Activated T-helper 2 cell treated with anti-CD3 and anti-CD28 coated beads, Interferon-gamma antibody, Interleukin-2, Interleukin-4, amounts not matched to agents 10 μg/mL and 5 μg/mL and 100 μg/mL, durations not matched to agents 14 hours and 24 hours and 36 hours (primary cell): ENCODE measurements at places on chromosomes 16 and 17. TPM values are rescaled to one million over a fixed set of nuclear protein-coding genes. Genes with fewer than 3 reads are reported as not detected.

DNA sequence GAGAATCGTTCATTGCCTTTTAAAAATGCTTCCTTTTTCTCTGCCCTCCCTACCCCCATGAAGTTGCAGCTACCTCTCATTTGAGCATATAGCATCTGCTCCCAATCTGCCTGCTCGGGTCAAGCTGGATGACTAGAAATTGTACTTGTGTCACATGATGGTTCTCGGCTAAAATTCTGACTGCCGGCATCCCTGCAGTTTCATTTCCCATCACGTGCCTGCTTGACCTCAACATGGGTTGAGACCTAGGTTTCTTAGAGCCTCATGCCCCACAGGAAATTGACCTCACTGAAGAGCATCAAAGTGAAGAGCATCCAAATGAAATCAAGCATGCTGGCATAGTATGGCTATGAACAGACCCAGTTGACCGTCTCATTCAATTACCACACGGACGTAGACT lies 581.6 kb upstream of the PSMD7 start:
- no peaks in the 10 kb centered on the region for H3K4me1 ChIP-seq
- no peak overlapping the region for H3K4me3 ChIP-seq
- H3K27me3 ChIP-seq: no peaks in the 10 kb centered on the region
- H3K27ac ChIP-seq: no peak overlapping the region
- H3K36me3 ChIP-seq: no peaks in the 10 kb centered on the region

DNA sequence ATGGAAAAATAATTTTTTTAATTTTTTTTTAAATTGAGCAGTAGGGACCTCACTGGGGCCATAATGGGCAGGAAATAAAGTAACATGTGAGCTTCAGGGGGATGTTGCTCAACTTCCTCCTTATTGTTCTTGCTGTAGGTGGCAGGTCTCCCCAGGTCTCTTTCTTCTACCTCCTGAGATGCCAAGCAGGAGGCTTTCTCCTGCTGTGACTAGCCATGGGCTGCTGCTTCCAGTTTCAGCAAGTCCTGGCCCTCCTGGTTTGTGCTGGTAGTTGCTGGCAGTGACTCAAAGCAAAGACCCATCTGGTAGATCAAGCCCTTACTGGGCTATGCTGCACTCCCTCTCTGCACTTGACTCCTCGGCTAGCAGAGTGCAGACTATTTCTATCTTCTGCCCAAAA lies 2.3 kb downstream of the DPEP2NB start:
- H3K4me1 ChIP-seq: peaks cover 3% of the 10 kb centered on the region
- no peaks in the 10 kb centered on the region for H3K36me3 ChIP-seq
- H3K27ac ChIP-seq: no peak overlapping the region
- no peak overlapping the region for H3K4me3 ChIP-seq
- no peak for DNase-seq
- H3K27me3 ChIP-seq: no peaks in the 10 kb centered on the region

GRCh38 chr16:12760819-12761611 lies 42.7 kb downstream of the CPPED1 start:
- H3K27ac ChIP-seq: no peak overlapping the region
- H3K4me1 ChIP-seq: no peaks in the 10 kb centered on the region
- H3K4me3 ChIP-seq: no peak overlapping the region
- DNase-seq: no peak
- H3K27me3 ChIP-seq: no peaks in the 10 kb centered on the region
- H3K36me3 ChIP-seq: peaks cover 11% of the 10 kb centered on the region

DNA sequence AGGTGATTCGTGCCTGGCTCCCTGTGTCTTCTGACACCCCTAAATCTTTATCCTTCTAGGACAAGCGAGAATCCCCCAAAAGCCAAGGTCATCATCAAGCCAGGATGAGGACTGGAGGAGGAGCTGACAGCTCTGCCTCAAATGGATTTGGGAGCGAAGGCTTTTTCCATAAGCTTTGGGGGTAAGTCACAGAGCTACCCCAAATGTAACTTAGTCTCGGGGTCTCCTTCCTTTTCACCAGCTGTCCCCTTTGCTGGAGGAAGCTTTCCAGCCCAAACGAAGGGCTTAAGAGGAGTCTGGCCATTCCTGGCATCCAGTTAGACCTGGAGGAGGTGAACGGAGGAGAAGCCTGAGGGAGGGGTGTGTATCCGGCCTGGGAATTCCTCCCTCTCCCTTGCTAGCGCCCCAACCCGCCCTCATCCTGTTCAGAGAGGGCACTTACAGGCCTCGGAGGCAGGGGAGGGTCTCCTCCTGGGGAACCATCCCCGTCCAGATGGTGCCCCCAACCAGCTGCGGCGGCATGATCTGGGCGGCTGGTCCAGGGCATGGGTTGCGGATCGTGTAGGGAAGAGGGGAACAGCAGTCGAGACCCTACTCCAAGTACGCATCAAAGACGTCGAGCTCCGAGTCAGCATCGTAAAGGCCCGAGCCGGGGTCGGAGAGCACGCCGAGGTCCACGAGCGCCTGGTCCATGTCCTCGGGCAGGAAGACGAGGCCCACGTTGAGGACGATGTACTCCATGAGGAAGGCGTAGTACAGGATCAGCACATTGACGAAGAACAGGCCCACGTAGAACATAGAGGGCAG lies 938 bp downstream of the DEXI start:
- no peak for DNase-seq
- peaks cover 68% of the 10 kb centered on the region for H3K4me1 ChIP-seq
- peaks cover 39% of the 10 kb centered on the region for H3K36me3 ChIP-seq
- peak overlapping the region; percentile 84 for H3K27ac ChIP-seq

GRCh38 chr17:49633762-49634484 lies 44.0 kb downstream of the SPOP start:
- no peak overlapping the region for H3K4me3 ChIP-seq
- H3K27ac ChIP-seq: no peak overlapping the region
- no peak for DNase-seq
- H3K27me3 ChIP-seq: no peaks in the 10 kb centered on the region
- peaks cover 13% of the 10 kb centered on the region for H3K36me3 ChIP-seq

GRCh38 chr16:72481419-72481818 lies 309.5 kb upstream of the PMFBP1 start:
- no peak overlapping the region for H3K4me3 ChIP-seq
- no peak overlapping the region for H3K27ac ChIP-seq
- no peak for DNase-seq
- H3K4me1 ChIP-seq: peaks cover 20% of the 10 kb centered on the region

OR1A2 gene
- not detected in 2 replicates for total RNA-seq

OMG gene
- 0.11 and 0.16 TPM in 2 replicates for total RNA-seq

BBS2 gene
- 11.3 and 18.0 TPM in 2 replicates for total RNA-seq
